BE2C (cell line): ENCODE measurements at places on chromosomes 6 and 20.

GRCh38 chr6:72414657-72415056 is 207.2 kb upstream of the KCNQ5 start:
- DNase-seq: no peak

DNA sequence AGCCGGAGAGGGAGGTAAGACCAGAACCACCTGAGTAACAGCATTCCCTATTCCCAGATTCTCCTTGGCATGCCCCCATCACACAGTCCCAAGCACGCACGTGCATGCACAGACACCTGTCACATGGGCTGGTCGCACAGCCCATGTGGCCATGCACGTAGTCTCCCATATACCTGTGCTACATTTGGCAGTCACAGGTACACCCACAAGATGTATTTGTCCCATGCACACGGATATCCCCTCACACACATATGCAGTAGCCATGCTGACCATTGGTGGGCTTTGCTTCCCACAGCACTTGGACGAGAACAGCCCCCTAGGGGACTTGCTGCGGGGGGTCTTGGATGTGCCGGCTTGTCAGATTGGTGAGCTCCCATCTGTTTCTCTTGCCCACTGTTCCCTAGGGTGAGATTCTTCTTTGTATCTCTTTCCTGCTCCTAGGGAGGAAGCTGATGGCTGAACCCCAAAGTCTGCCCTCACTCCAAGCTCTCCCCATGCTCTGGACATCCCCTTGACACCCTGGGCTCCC is 31.9 kb downstream of the PLCG1 start:
- DNase-seq: peak; percentile 2

DNA sequence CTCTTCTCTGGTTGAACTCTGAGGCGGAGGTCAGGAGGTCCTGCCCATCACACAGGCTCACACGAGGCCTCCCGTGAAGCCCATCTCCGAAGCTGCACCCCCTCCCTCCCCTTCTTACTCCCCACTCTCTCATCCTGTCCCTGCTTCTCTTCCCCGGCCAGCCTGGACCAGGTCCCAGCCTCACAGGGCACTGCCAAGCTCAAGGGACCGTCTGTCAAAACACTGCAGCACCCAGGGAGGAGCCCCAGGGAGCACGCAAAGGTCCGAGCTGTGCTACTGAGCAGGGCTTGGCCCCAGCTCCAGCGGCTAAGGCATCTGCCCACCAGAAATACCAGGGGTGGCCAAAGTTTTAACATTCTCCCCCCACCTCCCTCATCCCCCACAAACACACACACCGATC is 70.0 kb downstream of the PSMG4 start:
- no peak for DNase-seq

DNA sequence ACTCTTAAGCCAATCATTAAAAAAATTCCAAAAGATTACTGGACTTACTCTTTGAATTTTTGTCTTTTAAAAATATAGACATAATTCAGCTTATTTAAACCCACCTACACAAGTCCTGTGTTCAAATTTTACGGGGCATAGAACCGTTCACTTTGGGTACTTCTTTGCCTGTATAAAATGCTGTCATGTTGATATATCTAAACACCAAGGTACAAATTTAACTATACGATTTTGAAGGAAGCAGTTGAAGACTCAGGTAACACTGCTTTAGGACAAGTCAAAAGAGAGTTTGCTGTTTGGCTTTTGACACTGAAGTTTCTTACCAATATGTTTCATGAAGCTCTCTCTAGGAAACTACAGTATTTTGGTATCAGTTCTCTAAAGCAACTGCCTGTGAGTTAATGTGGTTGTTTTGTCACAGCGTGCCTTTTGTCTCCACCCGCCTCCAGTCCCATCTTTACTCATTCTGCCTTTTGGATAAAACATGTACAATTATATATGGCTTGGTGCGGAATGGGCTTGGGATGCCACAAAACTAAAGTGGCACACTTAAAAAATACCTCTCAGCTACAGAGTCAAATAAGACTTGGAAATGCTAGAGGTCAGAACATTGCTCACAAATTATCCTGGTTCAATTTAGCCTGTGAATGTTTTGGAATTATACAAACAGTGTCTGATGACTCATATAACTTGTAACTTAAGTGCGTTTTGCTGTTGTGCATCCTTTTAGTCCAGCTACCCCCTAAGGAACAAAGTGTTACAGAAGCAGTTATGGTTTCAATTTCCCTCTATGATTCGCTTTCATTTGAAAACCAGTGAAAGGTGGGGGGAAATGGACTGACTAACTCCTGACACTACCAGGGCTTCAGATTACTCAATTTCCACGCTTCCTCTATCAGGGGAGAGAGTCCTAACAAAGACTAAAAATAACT is 38.7 kb downstream of the RGS17 start:
- DNase-seq: no peak

GRCh38 chr20:11192106-11192505 is 518.3 kb upstream of the JAG1 start:
- DNase-seq: no peak
